ENCODE measurements at places on chromosomes 5 and 9.

DNA sequence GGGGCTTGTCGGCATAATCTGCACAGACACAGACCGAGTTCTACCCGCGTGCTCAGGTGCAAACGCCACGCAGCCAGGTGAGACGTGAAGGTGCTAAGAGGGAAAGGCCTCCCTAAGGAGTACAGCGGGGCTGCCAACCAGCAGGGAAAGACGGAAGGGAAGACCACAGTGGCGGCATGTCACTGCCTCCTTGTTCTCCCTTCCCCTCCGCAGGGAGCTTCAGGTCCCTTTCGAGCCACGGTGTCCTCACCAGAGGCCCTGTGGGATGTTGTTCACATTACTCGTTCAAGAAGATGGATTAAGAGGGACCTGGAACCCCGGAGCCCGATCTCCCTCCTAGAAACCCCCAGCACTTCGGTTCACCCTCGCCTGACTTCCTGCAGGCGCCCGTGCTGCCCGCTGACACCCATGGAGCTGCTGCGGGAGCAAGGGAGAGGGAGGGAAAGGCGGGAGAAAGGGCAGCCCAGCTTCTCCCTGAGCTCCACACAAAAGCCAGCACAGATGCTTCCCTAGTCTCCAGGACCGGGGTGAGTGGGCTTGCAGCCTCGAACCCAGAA, 686 bp downstream of the BRD9 start:
- DNase-seq: no peak

DNA sequence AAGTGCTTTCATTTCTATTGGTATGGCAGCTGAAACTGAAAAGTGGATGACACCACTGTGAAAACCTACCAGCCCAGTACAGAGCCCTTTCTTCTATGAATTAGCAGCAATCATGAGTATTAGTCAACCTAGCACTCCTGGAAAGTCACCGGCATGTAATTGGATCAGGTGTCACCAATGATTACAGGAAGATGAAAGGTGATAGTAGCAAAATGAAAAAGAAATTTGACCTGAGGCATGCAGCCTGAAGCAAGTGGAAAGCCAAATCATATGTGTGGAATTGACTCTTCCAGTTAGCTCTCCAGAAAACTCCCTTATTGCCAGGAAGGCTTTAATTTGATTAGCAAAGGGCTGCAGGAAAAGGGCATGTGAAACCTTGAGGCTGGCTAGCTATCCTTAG, 81.2 kb upstream of the NAA35 start:
- no peak for DNase-seq

DNA sequence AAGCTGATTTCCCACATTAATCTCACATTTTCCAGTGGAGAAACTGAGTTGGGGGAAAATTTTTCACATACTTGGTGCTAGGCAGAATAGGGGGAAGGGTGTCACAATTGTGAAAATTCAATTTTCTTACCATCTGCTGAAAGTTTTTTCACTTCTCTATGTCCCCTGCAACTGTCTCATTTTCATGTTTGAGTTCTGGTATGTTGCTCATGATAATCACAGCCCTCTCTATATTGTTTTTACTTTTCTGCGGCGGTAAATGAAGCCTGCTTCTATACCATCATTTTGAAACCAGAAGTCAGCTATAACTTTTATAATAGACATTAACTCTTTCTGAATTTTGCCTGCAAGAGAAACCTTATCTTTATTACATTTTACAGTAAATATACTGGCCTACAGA, 1664.5 kb downstream of the EFNA5 start:
- DNase-seq: no peak

DNA sequence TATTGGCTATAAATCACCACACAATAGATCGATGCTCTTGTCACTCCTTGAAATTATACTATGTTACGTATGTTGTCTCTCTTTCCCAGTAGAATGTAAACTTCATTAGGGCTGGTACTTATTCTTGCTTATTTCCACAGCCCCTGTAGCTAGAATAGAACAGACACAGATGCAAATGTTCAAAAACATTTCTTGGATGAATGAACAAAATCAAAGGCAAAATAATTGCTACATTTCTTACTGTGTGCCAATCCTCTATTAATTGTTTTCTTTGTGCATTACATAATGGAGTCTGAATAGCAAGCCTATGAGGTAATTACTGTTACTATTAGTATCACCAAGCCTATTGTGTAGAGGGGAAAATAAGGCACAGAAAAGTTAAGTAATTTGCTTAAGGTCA, 725 bp upstream of the OR13C2 start:
- DNase-seq: no peak

GRCh38 chr9:120935383-120935857, 8.8 kb upstream of the TRAF1 start:
- peak; percentile 58 for DNase-seq

DNA sequence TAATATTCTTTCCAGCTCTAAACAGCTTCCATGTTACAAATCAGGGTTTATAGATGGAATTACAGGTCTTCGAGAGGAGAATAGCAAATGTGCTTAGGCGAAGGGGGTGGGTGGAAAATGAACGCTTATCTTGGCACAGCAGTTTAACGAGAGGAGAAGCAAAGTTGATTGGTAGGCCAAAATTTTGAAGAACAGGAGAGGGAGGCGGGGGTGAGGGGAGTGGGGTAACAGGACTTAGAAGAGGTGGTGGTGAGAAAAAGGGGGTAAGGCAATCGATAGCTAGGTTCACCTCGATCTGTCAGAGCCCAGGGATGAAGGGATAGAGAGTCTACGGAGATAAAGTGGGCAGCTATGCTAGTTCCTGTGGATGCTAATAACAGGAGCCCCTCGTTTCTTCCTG, 764 bp downstream of the ANKRA2 start:
- no peak for DNase-seq

DNA sequence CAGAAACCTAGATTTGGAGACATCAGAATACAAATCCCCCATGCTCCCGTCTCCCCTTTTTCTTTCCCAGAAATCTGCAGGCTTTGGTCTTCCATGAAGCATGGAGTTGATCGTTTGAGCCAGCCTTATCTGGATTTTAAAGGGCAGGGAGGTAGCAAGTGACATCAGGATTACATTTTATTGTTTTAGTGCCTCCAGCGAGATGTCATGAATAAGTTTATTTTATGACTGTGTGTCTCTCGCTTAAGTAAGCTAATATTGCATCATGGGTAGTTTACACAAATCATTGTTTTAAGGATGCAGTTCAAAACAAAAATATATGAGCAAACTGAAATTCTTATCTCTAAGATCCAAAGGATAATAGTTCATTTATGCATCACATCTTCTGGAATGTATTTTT, 50.7 kb upstream of the TNFSF8 start:
- DNase-seq: no peak

DNA sequence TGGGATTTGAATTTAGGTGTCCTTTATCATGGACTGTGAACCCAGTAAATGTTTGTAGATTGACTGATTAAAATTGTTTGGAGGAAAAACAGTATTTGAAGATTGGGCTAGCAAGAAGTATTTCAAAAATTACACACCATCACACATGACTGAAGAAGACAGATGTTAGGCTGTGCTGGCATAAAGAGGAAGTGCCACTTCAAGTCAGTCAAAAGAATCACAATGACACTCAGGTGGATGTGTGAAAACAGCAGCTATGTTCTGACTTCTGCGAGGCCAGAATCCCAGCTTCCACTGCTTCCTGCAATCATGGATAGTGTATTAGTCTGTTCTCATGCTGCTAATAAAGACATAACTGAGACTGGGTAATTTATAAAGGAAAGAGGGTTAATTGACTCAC, 393.3 kb downstream of the DMRT2 start:
- no peak for DNase-seq

DNA sequence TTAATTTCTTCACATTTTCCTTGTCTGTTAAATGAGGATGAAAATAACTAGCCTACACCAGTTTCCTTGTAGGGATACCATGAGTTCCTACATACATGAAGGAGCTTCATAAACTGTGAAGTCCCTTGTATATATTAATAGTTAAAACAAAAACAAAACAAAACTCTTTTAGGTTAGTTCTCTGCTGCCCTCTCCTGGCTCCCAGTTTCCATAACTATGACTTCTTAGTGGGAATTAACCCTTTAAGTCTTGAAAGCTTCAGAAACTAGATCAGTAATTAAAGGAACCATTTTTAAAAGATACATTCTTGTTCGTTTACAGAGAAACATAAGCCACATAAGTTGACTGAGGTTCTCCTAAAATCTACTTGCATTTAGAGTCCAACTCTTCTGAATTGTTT, 500.0 kb upstream of the C9orf72 start:
- no peak for DNase-seq

DNA sequence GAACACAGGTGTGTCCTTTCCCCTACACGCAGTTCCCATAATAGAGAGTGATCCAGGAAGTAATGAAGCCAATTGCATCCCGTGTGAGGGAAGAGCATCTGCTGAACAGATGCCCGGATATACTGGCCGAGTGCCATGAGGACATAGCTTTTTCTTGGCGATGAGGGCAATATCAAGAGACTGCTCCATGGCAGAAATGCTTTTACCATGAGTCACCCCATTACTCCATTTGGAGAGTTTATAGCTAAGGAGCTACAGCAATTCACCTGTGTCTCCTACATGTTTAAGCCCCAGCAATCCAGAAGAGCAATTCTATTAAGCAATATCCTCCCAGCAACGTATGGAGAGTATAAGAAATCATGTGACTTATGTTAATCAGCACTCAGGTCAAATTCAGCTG, 222.0 kb upstream of the KLF4 start:
- peak; percentile 89 for DNase-seq

DNA sequence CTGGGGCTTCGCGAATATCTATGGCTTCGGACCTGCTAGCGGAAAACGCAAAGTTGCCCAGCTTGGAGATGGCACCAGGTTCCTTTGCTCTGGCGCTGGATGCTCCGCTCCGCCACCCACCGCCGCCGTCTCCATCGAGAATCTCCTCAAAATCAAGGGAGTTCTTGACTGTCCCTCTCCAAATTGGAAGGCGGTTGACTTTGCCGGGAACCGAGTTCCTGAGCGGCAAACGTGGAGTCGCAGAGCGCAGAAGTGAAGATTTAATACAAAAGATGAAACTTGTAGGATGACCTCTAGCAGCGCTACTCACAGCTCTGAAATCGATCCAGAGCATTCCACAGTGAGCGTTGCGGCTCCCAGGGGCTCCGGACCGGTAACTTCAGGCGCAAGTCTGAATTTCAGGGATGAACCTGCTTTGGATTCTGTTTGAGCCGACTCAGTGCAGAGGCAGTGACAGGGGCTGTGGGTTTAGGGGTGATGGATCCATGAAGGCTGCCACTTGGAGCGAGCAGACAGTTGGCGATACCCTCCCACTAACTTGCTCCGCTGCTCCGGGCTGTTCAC, 1641.5 kb upstream of the C9orf72 start:
- DNase-seq: no peak

DNA sequence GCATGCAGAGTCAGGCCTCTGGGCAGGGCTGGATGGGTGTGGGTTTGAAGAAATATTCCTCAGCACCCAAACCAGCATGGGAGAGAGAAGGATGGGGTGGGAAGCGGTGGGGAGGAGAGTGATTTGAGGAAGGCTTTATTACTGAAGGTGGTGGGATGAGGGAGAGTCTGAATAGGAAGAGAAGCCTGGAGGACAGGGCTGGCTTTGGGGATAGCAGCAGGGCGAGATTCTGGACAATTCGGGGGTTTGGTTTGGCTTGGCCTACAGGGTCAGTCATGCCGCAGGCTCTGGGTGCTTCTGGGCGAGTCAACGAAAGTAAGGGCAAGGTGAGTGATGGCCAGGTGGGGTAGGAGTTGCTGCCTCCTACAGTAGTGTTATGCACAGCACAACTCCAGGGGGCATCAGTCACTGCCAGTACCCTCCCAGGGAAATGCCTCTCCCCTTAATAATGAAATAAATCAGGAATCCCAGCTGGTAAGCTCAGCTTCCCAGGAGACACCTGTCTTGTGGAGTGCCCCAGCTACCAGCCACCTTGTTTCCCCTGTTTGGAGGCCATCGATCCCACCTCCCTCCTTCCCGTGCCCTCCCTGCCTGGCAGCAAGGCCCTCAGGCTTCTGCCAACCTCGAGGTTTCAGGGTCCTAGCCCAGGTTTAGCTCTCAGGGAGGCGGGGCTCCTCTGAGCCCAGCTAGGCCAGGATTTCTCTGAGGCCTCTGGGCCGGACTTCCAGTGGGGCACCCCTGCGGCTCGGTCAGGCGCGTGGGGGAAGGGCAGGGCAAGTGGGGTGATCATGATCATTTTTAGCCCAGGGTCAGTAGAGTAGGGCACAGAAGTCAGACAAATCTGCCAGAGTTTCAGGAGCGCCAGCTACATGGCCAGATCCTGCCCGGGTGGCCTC, 741 bp upstream of the NKX2-5 start:
- DNase-seq: peak; percentile 15

DNA sequence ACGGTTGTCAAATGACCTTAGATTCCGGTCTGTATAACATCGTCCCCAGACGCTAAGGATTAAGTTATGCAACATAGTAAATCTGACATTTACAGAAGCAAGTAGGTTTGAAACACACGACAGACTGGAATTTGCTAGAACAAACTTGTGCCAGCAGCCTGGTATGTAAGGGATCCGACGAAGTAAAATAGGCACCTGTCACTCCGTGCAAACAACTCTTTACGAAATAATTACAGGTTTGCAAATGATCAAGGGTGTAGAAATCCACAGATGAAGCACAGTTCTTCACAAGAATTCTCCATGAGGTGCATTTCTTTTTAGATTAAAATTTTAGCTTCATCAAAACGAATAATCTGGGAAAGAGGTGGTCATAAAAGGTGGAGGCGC, 508 bp downstream of the MOCS2 start:
- no peak for DNase-seq

DNA sequence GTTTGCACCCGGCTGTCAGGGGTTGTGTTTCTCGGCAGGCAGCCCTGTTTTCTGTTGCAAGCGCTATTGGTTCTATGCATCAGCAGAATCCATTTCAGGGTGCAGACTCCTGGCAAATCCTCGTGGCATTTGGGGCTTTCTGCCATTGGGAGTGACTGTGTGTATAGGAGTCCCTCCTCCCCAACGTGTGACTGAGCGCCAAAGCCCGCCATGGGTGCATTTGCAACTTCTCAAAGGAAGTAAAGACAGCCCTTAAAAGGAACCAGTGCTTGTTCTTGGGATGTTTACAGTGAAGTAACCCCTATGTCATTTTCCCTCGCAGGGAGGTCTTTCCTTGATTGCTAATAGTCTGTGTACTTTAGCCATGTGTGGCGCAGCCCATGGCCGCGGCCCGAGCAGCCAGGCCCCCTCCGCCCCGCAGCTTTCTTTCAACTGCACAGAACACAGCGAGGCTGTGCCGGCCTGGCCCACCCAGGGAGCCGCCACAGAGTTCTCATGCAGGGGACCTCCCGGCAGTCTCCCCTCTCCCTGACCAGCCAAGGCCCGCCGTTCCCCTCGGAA, 175.6 kb downstream of the HSD17B3 start:
- no peak for DNase-seq

Data from Peyer's patch (tissue), 4 donors.